ENCODE measurements at places on chromosomes 11 and 22.

DNA sequence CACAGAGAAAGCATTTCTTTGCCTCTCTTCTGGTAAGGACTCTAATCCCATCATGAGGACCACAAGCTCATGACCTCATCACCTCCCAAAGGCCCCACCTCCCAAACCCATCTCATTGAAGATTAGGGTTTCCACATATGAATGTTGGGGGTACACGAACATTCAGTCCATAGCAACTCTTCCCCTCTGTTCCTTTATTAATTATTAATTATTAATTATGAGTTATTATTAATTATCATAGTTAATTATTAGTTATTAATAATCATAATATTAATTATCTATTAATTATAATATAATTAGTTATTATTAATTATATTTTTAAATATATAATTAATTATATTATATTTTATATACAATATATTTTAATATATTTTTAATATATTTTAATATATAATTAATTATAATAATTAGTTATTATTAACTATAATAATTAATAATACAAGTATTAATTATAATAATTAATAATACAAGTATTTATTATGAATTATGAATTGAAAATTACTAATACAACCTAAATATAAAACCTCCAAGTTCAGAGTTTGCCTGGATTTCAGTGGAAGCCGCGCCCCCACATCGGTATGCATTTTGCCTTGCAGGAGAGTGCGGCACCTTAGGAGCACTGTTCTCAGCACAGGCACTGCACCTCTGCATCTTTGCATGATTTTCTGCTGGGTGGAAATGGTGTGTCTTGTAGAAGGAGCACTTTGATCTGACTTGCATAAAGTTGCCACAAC, 128.0 kb upstream of the FGF3 start:
- no peak for DNase-seq

- no peak for DNase-seq
These were observed 29.4 kb downstream of the APOL6 start for GRCh38 chr22:35677460-35678187.

- DNase-seq: no peak
These were observed 45.7 kb upstream of the KCNQ1OT1 start for GRCh38 chr11:2745511-2745910.

GRCh38 chr22:27022274-27022895, 365.0 kb downstream of the MIAT start:
- DNase-seq: no peak

DNA sequence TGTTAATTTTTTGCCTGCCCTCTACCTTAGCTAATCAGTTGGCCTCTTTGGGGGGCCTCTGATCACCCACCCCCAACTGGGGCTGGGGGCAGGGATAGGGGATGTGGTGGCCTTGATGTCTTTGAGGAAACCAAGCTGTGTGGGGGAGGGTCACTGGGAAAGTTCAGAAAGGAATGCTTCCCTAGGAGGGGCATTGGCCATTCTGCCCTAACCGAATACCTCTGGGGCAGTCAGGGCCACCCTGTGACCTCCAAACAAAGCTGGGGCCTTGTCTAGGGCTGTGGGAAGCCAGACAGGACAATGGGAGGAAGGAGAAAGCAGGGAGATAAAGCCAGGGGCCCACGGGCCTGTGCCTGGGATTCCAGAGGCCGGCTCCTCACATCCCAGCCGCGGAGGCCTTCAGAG, 97.5 kb downstream of the TSPAN18 start:
- DNase-seq: no peak

DNA sequence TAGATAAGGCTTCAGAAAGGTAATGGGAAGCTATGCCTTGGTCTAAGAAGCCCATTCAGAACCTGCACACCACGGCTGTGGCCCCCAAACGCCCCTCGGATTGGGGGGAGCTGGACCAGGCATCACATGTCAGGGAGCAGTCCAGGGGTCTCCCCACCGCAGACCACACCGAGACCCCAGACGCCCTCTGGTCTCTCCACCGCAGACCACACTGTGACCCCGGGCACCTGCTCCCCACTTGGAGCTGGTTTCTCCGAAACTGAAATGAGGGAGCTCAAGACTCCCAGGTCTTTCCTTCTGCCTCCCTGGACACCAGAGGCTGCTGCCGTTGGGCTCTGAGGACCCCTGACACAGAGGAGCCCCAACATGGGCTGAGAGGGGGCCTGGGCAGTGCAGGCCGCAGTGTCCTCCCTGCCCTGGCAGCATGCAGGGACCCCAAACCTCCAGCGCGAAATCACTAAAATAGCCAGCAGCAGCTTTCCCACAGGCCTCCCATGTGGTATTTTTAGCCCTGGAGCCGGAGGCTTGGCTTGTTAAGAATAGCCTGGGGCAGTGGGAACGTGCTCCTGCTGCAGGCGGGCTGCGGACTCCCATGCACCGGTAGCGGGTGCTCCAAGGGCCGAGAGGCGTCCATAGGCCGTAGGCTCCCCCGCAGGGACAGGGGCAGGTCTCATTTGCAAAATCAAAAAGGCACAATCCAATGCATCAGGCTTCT, 7.7 kb downstream of the LINC01488 start:
- DNase-seq: peak; percentile 67

DNA sequence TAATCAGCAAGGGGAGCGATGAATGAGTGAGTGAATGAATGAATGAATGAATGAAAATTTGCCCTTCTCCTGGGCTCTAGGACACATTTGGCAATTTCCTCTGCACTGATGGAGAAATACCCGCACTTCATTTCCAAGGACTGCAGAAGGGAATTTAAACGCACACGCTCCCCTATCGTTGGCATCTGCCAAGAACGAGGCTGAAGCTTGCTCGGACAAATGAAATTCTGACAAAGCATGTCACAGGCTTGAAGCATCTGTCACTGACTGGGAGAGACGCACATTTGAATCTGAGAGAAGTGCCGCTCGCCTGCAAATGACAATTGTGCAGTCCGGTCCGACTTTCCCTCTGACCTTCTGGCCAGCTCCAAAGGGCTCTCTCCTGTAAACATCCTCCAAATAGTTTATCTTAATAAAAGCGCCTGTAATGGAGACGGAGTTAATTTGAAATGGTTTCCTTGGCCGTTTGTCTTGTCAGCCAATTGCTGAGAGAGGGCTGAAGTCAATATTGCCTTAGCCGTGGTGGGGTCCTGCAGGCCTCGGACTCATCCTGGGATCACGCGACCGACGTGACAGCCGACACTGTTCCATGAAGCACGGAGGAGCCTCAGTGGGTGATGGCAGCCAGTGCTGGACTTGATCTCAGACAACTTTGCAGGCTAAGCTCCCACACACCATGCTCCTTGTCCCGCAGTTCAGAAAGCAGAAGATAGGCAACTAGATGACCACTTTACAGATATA, 260.7 kb downstream of the MN1 start:
- no peak for DNase-seq

- no peak for DNase-seq
These were observed 90.0 kb downstream of the CCDC81 start for GRCh38 chr11:86464509-86465221.

- peak; percentile 33 for DNase-seq
These were observed 331.9 kb downstream of the CNTN5 start for GRCh38 chr11:99352642-99353041.

GRCh38 chr11:117807482-117808327, 10.7 kb upstream of the DSCAML1 start:
- DNase-seq: peak; percentile 84

- no peak for DNase-seq
These were observed 5.1 kb downstream of the TMEM121B start for GRCh38 chr22:17115945-17116565.

DNA sequence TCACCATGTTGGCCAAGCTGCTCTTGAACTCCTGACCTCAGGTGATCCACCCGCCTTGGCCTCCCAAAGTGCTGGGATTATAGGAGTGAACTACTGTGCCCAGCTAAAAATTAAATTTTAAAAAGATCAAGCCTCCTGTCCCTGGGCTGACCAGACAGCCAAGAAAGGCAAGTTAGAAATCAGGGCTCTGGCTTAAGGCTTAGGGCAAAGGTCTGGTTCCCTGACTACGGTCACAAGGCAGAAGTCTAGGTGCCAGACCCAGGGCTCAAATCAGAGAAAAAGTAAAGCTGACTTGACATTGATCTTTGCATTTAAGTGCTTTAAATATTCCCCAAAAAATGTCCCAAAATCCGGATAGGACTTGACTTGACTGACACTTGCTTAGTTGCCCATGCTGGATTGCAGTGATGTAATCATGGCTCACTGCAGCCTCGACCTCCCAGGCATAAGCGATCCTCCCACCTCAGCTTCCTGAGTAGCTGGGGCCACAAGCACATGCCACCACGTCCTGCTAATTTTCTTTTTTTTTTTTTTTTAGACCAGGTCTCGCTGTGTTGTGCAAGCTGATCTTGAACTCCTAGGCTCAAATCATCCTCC, 17.3 kb upstream of the CRKL start:
- DNase-seq: no peak

DNA sequence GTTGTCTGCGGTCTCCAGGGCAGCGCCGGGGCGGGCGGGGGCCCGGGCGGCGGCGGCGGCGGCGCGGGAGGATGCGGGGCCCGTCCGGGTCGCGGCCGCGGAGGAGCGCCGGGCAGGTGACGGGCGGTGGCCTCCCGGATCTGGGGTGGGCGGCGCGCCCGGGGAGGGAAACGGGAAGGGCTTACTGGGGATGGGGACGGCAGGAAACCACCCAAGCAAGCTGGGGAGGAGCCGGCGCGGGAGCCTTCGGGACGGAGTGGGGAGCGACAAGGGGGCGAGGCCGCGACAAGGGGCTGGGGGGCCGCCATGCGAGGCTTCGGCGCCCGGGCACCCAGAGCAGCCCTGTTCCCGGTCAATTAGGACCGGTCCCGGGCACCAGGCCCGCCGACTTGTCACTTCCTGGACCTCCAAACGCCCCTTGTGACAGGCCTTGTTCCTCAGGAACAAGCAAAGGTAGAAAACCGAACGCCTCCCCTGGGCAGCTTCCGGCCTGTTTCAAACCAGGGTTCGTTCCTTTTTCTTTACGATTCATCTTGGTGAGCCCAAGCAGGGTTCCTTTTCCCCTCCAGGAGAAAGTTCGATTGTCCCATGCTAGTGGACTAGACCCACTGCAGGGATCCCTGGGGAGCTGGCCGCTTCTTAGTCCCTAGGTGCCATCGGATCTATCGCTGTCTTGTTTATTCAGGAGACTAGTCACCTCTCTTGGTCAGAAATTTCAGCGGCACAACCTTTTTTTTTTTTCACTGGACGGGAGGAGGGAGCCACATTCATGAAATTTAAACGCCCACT, 492 bp downstream of the JHY start:
- peak; percentile 72 for DNase-seq

DNA sequence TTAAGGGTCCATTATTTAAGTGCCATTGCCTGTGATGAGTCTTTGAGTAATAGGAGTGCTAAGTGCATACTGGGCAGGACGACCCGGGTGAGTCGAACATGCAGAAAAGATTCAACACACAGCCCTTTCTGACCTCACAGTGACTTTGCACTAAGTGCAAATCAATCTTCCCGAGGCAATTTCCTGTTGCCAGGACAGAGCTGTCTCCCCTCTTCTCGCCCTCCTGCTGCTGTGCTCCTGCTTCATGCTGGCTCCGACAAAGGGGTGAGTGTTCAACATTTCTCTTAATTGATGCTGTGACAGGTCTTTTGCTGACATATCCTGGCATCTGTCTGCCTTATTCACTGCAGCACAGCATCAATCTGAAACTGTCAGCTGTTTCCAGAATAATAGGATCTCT, 42.0 kb downstream of the MCHR1 start:
- no peak for DNase-seq

DNA sequence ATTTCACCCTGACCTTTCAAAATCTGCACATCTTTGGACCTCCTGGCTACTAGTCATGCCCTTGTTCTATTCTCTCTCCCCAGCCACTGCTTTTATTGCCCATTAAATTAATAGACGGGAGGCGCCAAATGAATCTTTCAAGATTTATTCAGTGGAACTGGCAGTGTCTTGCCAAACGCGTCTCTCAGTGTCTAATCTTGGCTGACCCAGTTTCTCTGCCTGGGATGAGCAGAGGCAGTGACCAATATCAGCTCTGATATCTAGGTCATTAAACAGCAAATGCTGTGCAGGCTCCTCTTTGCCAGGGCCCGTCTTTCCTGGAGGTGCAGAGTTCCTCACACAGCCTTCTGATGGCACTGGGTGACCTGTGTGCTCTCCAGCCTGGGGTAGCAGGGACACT, 74.0 kb downstream of the TRAF6 start:
- no peak for DNase-seq

- no peak for DNase-seq
These were observed 14.5 kb downstream of the PHLDB1 start for GRCh38 chr11:118621784-118622375.

- DNase-seq: peak; percentile 36
These were observed 94.0 kb upstream of the APOA1 start for GRCh38 chr11:116931206-116931953.

- no peak for DNase-seq
These were observed 204.0 kb downstream of the TBC1D22A start for GRCh38 chr22:46966495-46966845.

DNA sequence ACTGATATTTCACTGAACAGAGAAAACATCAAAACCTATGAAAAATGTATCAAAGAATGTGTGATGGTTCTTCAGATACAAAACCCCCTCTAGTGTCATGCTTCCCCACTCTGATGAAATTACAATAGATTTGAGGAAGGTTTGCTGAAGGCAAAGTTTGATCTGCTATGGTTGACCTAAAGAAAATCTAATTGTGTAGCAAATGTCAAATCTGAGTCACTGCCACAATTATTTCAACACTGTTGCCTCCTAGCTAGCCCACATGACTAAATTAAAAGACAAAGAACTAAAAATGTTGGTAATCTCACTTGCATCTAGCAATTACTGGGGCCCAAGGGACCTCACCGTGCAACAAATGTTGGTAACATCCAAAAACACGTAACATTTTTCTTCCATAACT, 728.0 kb downstream of the DLG2 start:
- no peak for DNase-seq

- no peak for DNase-seq
These were observed 2.6 kb downstream of the KLHDC7B start for GRCh38 chr22:50548040-50548920.

DNA sequence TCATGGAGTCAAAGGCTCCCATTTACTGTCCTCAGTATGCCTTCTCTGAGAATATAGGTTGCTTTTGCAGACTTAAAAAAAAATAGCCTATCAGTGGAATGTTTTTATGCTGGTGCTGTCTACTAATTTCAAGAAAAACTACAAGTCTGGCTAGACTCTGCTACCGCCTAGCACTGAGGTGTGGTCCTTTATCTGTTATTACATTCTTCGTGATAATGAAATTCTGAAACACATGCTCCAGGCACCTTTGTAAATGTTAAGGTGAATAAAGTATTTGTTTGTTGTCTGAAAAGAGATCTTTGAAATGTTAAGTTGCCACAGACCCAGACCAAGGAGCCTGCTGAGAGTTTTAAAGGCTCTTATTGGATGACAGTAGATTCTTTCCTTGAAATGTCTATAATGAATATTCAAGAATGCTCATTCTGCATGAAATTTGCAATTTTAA, 95.3 kb downstream of the DBX1 start:
- DNase-seq: no peak
